Sciatic nerve (tissue), 2 donors: ENCODE measurements at places on chromosomes 11 and 22.

GRCh38 chr11:125564357-125564756 is 4.9 kb upstream of the EI24 start:
- no peak for DNase-seq

GRCh38 chr11:128039140-128040021 is 548.0 kb downstream of the ETS1 start:
- no peak for DNase-seq

DNA sequence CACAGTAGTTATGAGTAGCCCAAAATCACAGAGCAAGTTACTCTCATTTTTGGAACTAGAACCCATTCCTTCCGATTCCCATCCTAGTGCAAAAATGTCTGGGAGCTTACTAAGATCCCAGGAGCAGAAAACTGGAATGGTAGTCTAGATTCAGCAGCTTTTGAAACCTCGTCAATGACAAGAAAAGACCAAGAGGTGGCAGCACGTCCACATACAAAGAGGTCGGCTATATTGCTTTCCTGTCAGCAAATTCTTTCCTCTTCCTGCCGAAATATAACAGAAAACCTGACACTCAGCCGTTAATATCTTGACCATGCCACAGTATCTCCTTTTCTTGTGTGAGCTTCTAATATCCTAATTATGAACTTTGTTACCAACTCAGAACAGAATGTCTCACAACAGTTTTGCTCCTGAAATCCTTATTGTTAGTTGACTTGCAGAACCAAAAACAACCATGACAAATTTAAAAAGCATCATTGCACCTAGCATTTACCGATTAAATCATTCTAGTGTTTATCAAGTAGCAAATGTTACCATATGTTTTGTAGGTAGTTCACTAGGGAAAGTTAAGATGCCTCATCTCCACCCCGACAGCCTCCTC is 92.8 kb upstream of the OR9G4 start:
- DNase-seq, result no peak

- no peak for DNase-seq
Measured at GRCh38 chr11:2913776-2914175, 15.4 kb downstream of the PHLDA2 start.

GRCh38 chr11:2803186-2804091 is 82.1 kb downstream of the CDKN1C start:
- DNase-seq, result peak; percentile 57
